ENCODE measurements at places on chromosomes 16 and 17.

DNA sequence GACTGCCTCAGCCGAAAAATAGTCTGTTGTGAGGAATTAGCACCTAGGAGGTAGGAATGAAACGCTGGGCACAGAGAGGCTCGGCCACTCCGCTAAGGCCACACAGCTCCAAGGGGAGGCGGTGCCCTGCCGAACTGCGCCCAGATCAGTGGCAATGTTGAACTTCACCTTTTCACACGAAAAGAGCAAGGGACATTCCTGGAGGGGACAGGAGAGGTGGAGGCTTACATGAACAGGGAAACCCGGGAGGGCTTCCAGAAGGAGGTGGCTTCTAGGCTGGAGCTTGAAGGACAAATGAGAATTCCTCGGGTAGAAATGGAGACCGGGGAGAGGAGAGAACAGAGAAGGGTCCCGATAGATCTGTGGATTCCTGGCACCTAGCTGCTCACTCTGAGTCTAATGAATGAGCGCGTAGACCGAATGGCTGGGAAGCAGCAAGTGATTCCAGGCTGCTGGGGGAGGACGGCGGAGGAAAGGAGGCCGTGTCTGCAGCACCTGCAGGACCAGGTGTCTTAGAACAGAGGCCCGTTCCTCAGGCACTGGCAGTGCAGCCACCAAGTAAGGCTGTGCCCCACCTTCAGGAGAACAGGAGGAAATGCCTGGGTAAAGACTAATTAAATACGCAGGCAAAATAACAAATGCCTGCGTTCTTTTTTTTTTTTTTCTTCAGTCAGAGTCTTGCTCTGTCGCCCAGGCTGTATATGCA is 722 bp upstream of the SLC38A10 start:
- DNase-seq = peak; percentile 67

- DNase-seq = no peak
Observed at GRCh38 chr16:64865069-64865696, 256.7 kb downstream of the CDH11 start.

GRCh38 chr17:81888105-81888987 is 3.0 kb downstream of the ALYREF start:
- no peak for DNase-seq

DNA sequence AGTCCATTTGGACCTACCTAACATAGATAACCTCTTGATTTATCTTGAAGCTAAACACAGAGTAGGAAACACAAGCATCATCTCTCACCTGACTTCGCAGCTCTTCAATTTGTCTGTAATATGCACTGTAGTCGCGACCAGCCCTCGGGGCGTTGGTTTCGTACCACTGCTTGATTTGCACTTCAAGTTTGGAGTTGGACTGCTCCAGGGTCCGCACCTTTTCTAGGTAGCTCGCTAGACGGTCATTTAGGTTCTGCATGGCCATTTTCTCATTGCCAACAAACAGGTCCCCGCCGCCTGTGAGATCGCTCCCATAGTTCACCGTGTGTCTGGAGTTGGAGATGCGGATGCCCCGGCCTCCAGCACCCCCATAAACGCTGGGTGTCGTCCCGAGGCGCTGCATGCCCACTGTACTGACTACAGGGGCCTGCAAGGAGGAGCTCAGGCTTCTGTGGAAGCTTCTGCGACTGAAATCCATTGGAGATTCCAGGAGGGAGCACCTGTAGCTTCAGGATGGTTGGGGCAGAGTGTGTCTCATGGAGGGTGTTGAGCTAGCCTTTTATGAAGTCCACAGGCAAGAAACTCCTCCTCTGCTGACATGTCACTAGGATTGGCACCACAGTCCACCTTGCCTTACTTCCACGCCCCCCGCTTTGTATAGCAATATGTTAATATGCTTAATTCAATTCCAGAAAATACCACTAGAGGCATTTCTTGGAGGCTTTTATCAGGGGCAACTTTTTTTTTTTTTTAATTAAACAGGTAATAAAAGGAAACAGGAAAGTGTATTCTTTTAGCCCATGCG is at the start of gene KRT20:
KRT20 (minus strand) TSS at position 535 of the 805 bp plus-strand sequence; CDS start at position 478, 57 bp downstream.
- no peak for DNase-seq

DNA sequence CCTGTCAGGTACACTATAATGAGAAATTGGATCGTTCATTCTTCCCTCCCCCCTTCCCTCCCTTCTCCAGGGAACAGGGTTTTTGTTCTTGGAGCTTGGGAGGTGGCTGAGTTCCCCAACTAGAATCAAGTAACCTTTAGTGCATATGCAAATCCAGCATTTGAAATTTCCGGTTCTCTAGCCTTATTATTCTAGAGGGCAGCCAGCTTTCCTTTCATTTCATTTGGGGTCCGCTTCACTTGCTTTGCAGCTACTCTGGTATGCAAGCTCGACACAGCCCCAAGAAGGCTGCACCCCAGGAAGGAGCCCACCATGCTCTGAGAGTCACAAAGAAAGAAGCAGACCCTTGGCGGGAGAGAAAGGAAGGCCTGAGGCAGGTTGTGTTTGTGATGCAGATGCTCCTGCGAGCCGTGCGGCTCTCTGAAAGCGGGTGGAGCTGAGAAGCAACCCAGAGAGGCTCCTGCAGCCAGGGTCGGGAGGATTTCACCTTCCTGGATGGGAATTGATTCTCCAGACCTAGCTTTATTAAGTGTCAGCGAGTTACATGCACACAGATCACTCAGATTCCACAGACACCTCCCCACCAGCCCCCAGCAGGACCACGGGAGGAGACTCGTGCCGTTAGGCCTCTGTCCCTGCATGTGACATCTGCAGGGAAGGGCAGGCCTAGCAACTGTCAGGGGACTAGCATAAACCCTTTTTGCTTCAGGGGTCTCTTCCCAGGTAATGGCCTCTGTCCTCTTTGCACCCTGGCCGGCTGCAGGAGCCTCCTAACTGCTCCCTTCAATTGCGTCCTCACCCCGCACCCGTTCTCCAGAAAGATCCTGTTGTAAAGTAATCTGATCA is 34.5 kb downstream of the PMM2 start:
- DNase-seq = no peak

DNA sequence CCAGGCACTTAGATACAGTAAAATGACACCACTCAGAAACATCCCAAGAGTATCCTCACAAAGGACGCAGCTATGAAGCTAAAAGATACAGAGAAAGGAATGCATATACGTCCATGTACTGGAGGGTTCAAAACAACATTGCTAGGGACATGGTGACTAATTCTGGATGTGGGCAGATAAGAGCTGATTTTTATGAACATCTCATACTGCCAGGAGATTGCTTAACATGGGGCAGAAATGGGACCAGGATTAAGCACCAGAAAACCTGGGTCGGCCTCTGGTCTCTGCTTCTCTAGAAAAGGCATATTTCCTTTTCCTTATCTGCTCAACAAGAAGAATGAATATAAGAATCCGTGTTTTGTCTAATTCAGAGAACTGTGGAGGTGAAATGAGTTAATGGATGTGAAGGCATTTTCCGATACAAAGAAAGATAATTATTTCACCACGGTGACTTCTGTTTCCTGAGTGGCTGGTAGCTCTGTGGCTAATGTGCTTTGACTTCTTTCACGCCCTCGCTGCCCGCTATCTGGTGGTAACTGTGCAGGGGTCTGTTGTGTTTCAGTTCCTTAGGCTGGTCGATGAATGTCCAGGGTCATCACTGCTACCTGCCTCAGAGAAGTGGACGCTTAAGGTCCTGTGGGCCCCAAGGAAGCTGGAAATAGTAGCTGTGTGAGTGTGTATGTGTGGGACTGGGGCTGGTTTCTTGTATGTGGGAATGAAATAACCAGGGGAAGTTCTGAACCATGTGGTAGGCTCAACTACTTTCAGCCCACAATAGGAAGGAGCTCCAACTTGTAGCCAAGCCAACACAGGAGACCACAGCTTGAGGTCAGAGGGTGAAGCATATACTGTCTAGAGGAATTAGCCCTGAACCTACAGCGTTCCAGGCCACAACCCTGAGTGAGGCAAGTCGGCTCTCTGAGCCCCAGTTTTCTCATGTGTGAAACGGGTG is 15.8 kb upstream of the CCL5 start:
- DNase-seq = peak; percentile 23

GRCh38 chr16:20320592-20320991 is 6.7 kb downstream of the GP2 start:
- no peak for DNase-seq

DNA sequence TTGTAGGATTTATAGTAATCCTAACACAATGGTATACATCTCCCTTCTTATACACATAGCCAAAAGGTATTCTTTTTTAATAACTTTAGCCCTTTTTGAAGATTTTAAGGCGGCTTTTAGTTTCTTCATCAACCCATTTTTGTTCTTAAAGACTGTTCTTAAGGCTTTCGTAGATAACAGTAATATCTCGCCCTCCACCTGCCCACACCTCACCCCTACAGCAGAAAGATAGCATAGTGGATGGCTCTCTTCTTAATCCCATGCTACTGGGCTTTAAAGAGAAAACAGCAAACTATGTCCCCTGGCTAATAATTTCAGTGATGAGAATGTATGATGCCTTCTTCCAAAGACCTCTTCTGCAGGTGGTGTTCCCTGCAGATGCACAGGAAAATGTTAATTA is 8.6 kb downstream of the IGSF6 start:
- DNase-seq = no peak

DNA sequence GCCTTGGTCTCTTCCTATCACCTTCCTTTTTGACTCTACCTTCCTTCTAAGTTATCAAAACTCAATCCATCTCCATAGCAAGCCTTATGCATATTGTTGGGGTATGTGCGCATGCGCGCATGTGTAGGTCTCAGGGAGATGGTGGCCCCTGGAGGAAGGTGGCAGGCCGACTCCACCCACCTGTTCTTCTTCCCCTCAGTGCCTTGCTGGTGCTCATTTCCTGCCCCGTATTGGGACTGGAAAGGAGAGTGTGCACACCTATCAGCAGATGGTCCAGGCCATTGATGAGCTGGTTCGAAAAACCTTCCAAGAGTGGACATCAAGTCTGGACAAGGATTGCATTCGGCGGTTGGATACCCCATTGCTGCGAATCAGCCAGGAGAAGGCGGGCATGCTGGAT is 25.2 kb downstream of the DNAH2 start:
- no peak for DNase-seq

DNA sequence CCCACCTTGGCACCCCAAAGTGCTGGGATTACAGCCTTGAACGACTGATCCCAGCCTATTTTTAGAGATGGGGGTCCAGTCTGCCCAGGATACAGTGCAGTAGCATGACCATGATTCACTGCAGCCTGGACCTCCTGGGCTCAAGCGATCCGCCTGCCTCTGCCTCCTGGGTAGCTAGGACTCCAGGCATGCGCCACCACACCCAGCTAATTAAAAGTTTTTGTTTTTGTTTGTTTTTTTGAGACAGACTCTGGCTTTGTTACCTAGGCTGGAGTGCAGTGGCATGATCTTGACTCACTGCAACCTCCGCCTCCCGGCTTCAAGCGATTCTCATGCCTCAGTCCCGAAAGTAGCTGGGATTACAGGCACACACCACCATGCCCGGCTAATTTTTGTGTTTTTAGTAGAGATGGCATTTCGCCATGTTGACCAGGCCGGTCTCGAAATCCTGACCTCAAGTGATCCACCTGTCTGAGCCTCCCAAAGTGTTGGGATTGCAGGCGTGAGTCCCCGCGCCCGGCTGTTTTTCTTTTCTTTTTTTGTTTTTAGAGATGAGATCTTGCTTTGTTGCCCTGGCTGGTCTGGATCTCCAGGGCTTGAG is 2.3 kb upstream of the PAFAH1B1 start:
- no peak for DNase-seq

Measured in activated naive CD4-positive, alpha-beta T cell treated with anti-CD3 and anti-CD28 coated beads, Interleukin-2, amount 10 ng/mL, durations not matched to agents 7 days and 5 days (primary cell).